Dermis microvascular lymphatic vessel endothelial cell (primary cell): ENCODE measurements at places on chromosomes 7 and 10. TPM values are rescaled to one million over a fixed set of nuclear protein-coding genes. Genes with fewer than 3 reads are reported as not detected.

The SPDYE6 gene
- total RNA-seq = not detected in 2 replicates

The EPDR1 gene
- total RNA-seq = 1.6 and 3.7 TPM in 2 replicates

The LRIT1 gene
- not detected in 2 replicates for total RNA-seq

GRCh38 chr10:126895214-126895781 lies 9.9 kb upstream of the DOCK1 start:
- DNase-seq = no peak

The MOGAT3 gene
- total RNA-seq = not detected in 2 replicates

The DPP6 gene
- not detected in 2 replicates for total RNA-seq

DNA sequence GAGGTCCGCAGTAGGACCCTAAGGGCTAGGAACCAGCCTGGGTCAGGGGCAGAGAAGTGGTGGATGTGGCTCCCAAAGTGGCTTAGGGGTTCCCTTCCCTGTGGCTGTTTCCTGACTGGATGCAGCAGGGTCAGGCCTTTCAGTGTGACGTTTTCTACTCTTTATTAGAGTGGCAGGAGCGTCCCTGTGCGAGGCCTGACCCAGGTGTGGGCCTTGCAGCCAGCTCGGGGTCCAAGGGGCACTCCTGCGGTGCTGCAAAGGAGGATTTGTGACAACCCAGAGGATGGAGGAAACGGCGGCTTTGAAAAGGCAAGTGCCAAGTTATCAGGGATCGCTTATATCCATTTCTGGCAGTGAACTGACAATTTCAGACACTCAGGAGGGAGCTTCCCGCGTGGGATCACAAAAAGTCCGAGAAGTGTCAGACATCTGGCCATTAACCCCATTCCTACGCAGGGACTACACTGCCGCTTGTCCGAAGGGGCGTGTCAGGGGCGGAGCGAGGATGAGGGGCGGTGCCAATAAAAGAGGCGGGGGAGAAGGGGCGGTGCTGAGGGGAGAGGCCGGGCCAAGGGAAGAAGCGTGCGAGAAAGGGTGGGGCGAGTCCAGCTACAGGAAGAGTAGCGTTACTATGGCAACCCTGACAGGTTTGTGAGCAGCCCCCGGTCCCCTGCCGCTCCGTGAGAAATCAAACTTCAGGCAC lies 98.8 kb upstream of the ZNF722 start:
- no peak for DNase-seq

The TRIM50 gene
- total RNA-seq = not detected in 2 replicates

The PRR15 gene
- total RNA-seq = 0.13 TPM in 1 of 2 replicates, not detected in the other

DNA sequence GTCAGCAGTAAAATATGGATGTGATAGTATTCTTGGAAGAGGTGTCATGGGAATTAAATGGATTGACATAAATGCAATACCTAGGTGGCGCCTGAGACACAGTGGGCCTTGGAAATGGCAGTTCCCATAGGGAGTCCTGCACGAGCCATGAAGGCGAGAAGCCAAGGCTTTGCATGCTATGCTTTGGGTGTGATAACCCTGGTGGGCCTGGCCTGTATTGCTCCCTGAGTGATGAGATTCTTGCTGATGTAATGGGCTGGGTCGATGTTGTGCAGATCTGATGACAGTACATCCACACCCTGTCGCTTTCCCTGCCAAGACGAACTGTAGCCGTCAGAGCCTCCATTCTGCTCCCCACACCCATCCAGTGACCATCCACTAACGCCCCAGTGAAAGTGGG lies 46.4 kb downstream of the CREB5 start:
- DNase-seq = no peak

- no peak for DNase-seq
Measured at GRCh38 chr10:1570416-1571051, 166.8 kb downstream of the ADARB2 start.

The NXPH1 gene
- total RNA-seq = not detected in 2 replicates

- no peak for DNase-seq
Measured at GRCh38 chr10:391847-392704, 256.8 kb downstream of the ZMYND11 start.

DNA sequence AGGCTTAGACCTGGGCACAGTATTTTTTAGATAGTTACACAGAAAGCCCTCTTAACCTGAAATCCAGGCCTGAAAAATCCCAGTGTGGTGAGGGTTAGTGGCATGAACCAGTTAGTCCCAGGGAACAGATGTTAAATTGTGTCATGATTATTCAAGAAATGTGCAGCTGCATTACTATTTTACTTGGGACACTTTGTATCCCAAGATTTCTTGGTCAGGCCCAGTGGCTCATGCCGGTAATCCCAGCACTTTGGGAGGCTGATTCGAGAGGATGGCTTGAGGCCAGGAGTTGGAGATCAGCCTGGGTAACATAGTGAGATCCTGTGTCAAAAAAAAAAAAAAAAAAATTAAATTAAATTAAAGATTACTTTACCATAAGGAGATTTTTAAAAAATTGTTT lies 36.0 kb upstream of the OTUD1 start:
- DNase-seq = no peak

- no peak for DNase-seq
Measured at GRCh38 chr10:86666538-86666937, 1.8 kb upstream of the LDB3 start.

The NPY4R gene
- total RNA-seq = not detected in 2 replicates

The FAM237B gene
- total RNA-seq = not detected in 2 replicates

GRCh38 chr10:12960334-12960898 lies 41.1 kb downstream of the CCDC3 start:
- DNase-seq = no peak

The CRCP gene
- total RNA-seq = 21.4 and 25.5 TPM in 2 replicates

GRCh38 chr10:125160856-125161706 lies 718 bp upstream of the CTBP2 start:
- peak; percentile 72 for DNase-seq

- peak; percentile 7 for DNase-seq
Measured at GRCh38 chr10:64733980-64734379, 1212.8 kb downstream of the REEP3 start.

DNA sequence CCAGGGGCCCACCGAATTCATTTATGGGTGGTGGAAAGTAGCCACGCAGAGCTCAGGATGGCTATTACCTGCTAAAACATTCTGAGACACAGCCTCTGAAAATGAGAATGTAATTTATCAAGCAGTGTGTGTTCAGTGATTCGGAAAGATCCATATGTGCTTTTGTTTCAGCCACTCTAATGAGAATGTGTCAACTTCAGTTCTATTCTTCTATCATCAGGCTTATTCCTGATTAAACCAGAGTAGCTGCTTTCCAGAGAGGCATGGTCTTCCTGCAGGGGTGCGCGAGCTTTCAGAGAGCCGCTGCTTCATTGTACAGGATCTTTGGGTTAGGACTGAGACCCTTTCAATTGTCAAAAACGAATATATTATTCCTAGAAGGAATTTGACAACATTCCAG lies 167.6 kb downstream of the OTUD1 start:
- no peak for DNase-seq

The HOXA1 gene
- 0.51 and 1.0 TPM in 2 replicates for total RNA-seq

The TMEM130 gene
- total RNA-seq = not detected in 2 replicates

The NEUROD6 gene
- not detected in 2 replicates for total RNA-seq

The CYP2C18 gene
- total RNA-seq = not detected in 2 replicates

DNA sequence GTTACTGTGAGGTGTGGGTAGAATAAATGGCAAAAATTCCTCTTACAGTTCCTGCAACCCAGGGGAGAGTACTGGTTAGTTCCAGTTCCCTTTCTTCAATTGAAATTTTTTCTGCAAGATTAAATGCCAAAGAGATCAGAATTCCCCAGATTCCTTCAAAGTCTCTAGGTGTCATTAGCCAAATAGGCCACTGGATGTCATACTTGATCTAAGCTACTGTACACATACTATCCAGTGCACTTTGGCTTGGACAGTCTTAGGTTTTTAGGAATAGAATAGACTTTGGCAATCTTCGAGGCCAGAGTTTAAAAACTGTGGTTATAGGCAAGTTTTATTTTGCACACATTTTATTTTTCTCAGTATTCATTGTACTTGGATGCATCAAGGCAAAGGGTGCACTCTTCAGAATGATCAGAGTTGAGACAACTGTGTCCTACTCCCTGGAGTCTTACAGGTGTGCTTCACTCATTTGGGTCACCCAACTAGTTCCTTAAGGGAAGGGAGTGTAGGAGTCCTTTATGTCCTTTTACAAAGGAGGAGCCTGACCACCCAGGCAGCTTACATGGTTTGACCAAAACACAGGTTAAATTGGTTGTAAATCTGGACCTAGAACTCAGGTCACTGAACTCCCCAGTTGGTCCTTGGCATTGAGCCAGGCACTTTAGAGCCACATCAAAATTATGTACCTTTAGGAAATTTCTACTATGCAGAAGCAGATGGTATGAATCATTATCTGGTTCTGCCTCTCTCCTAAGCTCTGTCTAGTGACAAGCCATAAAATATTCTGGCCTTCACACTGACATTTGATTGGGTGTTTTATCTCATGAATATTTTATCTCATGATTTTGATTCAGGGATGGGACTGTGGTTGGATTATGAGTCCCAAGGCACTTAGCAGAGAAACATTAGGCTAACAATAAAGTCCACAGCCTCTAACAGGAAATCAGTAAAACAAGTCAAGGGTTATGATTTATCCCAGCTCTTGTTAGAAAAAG lies 49.5 kb downstream of the ASAH2B start:
- peak; percentile 37 for DNase-seq

DNA sequence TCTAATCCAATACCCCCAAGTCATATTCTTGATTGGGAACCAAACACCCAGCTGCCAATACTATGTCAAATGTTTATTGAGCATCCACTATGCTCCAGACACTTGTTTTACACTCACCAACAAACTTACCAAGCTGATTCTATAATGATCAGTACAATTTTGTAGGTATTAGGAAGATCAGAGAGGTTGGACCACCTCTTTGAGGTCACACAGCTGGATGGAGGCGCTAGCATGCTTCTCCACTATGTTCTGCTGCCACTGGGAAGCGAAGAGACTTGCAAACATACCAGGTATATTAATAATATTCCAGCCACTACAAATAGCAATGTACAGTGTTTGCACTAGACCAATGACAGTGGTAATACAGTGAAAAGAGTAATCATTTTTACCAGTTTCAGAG lies 25.6 kb upstream of the SEPHS1 start:
- DNase-seq = no peak

GRCh38 chr10:116720668-116721546 lies 21.5 kb downstream of the HSPA12A start:
- no peak for DNase-seq

DNA sequence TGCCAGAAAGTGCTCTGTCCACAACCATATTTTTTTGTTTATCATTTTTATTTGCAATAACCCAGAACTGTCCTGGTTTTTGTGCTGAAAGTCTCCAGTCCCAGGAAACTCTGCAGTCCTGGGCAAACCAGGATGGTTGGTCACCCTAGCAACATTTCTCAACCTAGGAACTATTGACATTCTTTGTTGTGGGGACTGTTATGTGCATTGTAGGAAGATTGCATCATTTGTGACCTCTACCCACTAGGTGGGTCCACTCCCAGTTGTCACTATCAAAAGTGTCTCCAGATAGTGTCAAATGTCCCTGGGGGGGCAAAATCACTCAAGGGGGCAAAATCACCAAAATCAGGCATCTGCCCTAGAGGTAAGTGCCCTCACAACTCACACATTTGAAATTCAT lies 14.0 kb upstream of the SRI start:
- no peak for DNase-seq

DNA sequence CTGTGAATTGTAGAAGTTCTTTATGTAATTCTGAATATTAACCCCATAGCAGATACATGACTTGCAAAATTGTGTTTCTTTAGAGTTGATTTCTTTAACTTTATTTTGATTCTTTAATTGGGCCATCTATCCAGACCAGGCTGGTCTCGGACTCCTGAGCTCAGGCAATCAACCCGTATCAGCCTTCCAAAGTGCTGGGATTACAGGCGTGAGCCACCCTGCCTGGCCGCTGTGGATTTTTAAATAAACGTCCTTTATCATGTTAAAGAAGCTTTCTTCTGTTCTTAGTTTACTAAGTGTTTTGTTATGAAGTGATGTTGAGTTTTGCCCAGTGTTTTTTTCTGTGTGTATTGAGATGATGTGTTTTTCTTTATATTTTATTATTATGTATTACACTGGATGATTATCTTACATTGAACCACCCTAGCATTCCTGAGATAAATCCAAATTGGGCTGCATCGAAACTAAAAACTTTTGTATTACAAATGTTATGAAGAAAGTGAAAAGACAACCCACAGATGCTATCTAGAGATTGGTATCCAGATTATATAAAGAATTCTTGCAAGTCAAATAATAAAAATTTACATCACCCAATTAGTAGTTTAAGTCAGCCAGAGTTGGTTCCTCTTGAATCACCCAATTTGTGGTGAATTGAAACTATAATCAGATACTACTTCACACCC lies 118.1 kb downstream of the TPST1 start:
- DNase-seq = no peak

GRCh38 chr7:55405856-55406541 lies 40.9 kb downstream of the LANCL2 start:
- no peak for DNase-seq

GRCh38 chr7:6130007-6130587 lies 98.9 kb downstream of the ANKRD61 start:
- no peak for DNase-seq

DNA sequence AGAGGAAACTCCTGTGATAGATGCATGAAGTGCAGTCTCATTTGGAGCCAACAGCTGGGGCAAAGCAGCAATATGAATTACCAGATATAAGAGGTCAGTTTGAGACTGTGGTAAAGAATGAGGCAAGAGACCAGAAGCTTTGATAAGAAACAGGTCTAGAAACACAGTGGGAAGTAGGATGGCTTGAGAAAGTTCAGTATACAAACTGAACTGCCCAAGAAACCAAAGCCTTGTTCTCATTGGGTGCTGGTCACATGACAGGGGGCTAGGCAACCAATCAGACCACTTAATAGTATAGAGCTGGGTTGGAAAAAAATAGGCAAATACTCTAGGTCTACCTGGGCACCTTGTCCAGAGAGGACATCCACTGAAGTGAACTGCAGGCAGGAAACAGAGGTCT lies 46.2 kb upstream of the PLCE1 start:
- no peak for DNase-seq

- DNase-seq = no peak
Measured at GRCh38 chr7:103690242-103690974, 244.4 kb upstream of the SLC26A5 start.

The HSPA14 gene
- total RNA-seq = 8.3 and 11.9 TPM in 2 replicates
